Placental pericyte (primary cell): ENCODE measurements at places on chromosomes 12 and 14. TPM values are rescaled to one million over a fixed set of nuclear protein-coding genes. Genes with fewer than 3 reads are reported as not detected.

C14orf180 gene
- not detected in 2 replicates for total RNA-seq

IAPP gene
- not detected in 2 replicates for total RNA-seq

COL2A1 gene
- 0.14 TPM in 1 of 2 replicates, not detected in the other for total RNA-seq

AHNAK2 gene
- total RNA-seq = 9.2 and 69.4 TPM in 2 replicates

COCH gene
- 0.22 and 4.0 TPM in 2 replicates for total RNA-seq

POC1B gene
- 10.3 and 22.9 TPM in 2 replicates for total RNA-seq

TMPRSS12 gene
- total RNA-seq = not detected in 2 replicates

ANKRD13A gene
- total RNA-seq = 28.4 and 134 TPM in 2 replicates

RFX4 gene
- total RNA-seq = not detected in 2 replicates

LRIG3 gene
- total RNA-seq = 15.3 and 45.2 TPM in 2 replicates

SIX6 gene
- not detected in 2 replicates for total RNA-seq

WSB2 gene
- total RNA-seq = 104 and 183 TPM in 2 replicates

HCAR2 gene
- 2.4 TPM in 1 of 2 replicates, not detected in the other for total RNA-seq

AICDA gene
- not detected in 2 replicates for total RNA-seq

IFT43 gene
- 19.2 and 54.5 TPM in 2 replicates for total RNA-seq

CLEC7A gene
- 0.14 TPM in 1 of 2 replicates, not detected in the other for total RNA-seq

DEPDC4 gene
- total RNA-seq = 1.1 and 2.4 TPM in 2 replicates

KIF5A gene
- under 0.01 and 0.14 TPM in 2 replicates for total RNA-seq

A2M gene
- 1.8 and 10.2 TPM in 2 replicates for total RNA-seq

MDGA2 gene
- under 0.01 and 0.43 TPM in 2 replicates for total RNA-seq

SERPINA10 gene
- not detected in 2 replicates for total RNA-seq

ENDOU gene
- under 0.01 TPM in 1 of 2 replicates, not detected in the other for total RNA-seq

RGS6 gene
- total RNA-seq = not detected in 2 replicates

MBD6 gene
- 7.0 and 12.5 TPM in 2 replicates for total RNA-seq

TMEM229B gene
- 0.43 and 0.88 TPM in 2 replicates for total RNA-seq

AJUBA gene
- 50.4 and 91.7 TPM in 2 replicates for total RNA-seq

RNASE7 gene
- total RNA-seq = not detected in 2 replicates

PMCH gene
- total RNA-seq = not detected in 2 replicates

GLT8D2 gene
- 22.5 and 28.2 TPM in 2 replicates for total RNA-seq

CLEC1A gene
- not detected in 2 replicates for total RNA-seq

DHRS2 gene
- total RNA-seq = not detected in 2 replicates
